ENCODE measurements at places on chromosomes 7 and 10.

- H3K27me3 ChIP-seq, result no peaks in the 10 kb centered on the region
- no peaks in the 10 kb centered on the region for H3K36me3 ChIP-seq
- DNase-seq, result no peak
- no peak overlapping the region for H3K4me3 ChIP-seq
- H3K4me1 ChIP-seq, result no peaks in the 10 kb centered on the region
- H3K27ac ChIP-seq, result no peak overlapping the region
Observed at GRCh38 chr7:17186745-17187530, 111.5 kb upstream of the AHR start.

DNA sequence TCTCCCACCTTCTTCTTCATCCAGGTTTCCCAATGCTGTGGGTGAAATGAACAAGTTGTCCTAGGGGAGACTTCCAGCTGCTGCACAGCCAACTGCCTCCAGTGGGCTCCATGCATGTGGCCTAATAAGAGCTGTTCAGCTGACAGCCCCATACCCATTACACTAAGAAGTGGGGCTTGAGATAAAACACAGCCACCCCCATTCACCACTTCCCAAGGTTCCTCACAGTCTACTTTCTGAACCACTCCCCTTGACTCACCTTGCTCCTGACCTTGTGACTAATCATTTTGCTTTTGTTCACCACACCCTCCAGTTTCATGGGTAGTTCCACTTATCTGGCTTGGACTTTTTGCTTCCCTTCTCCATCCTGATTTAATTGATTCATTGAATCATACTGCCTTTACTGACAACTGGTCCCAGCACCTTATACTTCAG is 119.3 kb downstream of the CABCOCO1 start:
- H3K27me3 ChIP-seq, result no peaks in the 10 kb centered on the region
- H3K27ac ChIP-seq, result no peak overlapping the region
- no peak for DNase-seq

- no peak overlapping the region for H3K4me3 ChIP-seq
- peaks cover 4% of the 10 kb centered on the region for H3K27me3 ChIP-seq
- peak overlapping the region; percentile 30 for H3K27ac ChIP-seq
- no peaks in the 10 kb centered on the region for H3K4me1 ChIP-seq
- DNase-seq, result no peak
Observed at GRCh38 chr7:102472126-102473041, 6.3 kb downstream of the POLR2J start.

- no peaks in the 10 kb centered on the region for H3K36me3 ChIP-seq
- H3K27me3 ChIP-seq, result no peaks in the 10 kb centered on the region
- no peak for DNase-seq
- peaks cover 14% of the 10 kb centered on the region for H3K4me1 ChIP-seq
Observed at GRCh38 chr10:3978174-3978573, 193.2 kb upstream of the KLF6 start.

- DNase-seq, result no peak
- no peak overlapping the region for H3K27ac ChIP-seq
- H3K36me3 ChIP-seq, result no peaks in the 10 kb centered on the region
- H3K4me3 ChIP-seq, result no peak overlapping the region
- peaks cover 11% of the 10 kb centered on the region for H3K4me1 ChIP-seq
- peaks cover 3% of the 10 kb centered on the region for H3K27me3 ChIP-seq
Observed at GRCh38 chr7:70392256-70392876, 739.6 kb upstream of the GALNT17 start.

DNA sequence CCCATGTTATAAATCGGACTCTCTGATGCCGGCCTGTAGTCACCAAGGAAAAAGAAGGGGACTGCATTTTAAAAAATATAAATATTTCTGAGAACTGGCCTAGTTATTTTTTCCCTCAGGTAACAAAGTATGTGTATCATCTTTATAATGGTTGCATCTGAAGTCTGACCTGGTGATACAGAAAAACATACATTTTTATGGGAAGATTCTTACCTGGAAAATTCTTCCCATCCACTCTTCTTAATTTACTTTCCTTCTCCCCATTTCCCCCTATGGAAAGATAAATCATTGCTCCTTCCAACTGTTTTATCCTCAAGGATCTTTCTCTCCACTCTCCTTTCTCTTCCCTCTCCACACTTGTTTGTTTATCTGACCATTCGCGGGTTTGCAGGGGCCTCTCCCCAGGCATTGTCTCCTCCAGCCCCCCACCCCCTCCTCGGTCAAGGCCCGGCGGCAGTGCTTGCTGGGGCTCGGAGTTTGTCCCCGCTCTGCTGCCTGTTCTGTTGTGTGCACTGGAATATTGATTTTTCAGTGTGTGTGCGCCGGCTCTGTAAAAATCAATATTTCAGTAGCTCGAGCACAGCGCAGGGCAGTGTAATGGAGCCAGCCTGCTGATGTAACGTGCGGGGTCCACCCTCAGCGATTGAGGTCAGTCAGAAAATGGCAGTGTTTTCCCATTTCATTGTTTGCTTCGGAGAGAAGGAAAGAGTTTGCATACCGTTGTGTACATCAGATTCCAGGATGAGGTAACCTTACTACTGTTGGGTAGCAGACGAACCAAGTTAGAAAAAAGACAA is 199.5 kb upstream of the NFE2L3 start:
- H3K4me3 ChIP-seq, result peak overlapping the region; percentile 84
- peaks cover 12% of the 10 kb centered on the region for H3K27me3 ChIP-seq
- DNase-seq, result no peak
- peaks cover 5% of the 10 kb centered on the region for H3K36me3 ChIP-seq
